Esophagus squamous epithelium (tissue), 5 donors: ENCODE measurements at places on chromosomes 12 and 14. TPM values are rescaled to one million over a fixed set of nuclear protein-coding genes. Genes with fewer than 3 reads are reported as not detected.

DNA sequence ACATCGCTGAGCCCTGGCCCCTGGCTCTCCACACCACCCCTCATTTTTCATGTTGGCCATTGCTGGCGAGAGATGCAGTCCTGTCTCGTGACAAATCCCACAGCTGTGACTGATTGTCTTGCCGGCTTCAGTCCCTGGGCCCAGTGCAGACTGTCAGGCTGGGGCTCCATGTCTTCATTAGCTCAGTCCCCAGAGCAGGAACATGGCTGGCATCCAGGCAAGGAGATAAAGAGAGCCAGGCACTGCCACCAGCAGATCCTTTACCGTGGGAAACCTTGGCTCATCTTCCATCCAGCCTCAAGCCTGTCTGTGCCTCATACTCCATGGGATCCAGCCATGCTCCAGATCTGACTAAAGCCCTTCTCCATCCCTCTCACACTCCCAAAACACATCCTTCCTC lies 284.7 kb upstream of the FKBP4 start:
- H3K36me3 ChIP-seq: no peaks in the 10 kb centered on the region
- no peaks in the 10 kb centered on the region for H3K27me3 ChIP-seq
- H3K4me1 ChIP-seq: no peaks in the 10 kb centered on the region
- H3K27ac ChIP-seq: no peak overlapping the region
- DNase-seq: no peak
- no peak overlapping the region for H3K4me3 ChIP-seq

DNA sequence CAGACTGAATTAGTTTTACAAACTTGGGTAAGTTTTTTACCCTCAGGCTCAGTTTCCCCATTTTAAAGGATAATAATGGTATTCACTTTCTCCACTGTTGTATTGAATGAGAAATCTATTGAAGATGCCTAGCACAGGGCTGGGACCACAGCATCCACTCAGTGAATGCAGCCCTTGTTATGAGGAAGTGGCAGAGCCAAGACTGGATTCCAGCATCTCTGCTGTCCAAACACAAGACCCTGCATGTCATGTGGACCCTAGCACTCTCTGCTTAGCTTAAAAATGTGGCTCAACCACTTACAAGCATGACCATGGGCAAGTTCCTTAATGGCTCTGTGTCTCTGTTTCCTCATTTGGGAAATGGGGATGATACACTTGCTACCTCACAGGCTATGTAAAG lies 24.1 kb upstream of the TRIM9 start:
- H3K36me3 ChIP-seq: no peaks in the 10 kb centered on the region
- no peaks in the 10 kb centered on the region for H3K4me1 ChIP-seq
- H3K4me3 ChIP-seq: no peak overlapping the region
- no peaks in the 10 kb centered on the region for H3K27me3 ChIP-seq

GRCh38 chr12:120767071-120768024 lies 41.7 kb downstream of the ACADS start:
- no peak for DNase-seq
- no peak overlapping the region for H3K27ac ChIP-seq
- peaks cover 29% of the 10 kb centered on the region for H3K36me3 ChIP-seq
- peaks cover 12% of the 10 kb centered on the region for H3K4me1 ChIP-seq
- no peak overlapping the region for H3K4me3 ChIP-seq

DNA sequence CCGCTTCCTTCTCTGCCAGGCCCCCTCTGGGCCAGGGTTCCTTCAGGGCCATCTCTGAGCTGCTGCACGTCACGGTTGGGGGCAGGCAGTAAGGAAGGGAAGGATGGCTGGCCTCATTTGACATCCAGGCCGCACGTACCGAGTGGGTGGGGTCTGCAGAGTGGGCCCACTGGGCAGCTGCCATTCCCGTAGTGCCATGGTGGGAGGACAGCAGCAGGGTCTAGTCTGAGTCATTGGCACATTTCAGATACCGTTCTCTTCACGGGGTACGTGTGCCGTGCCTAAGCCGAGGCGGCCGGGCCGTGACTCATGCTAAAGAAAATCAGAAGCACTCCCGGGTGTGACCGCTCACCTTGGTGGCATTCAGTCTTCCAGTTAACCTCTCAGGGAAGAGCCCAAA lies 43.9 kb downstream of the IL31 start:
- H3K4me3 ChIP-seq: no peak overlapping the region
- H3K27me3 ChIP-seq: no peaks in the 10 kb centered on the region
- H3K36me3 ChIP-seq: peaks cover 52% of the 10 kb centered on the region

DNA sequence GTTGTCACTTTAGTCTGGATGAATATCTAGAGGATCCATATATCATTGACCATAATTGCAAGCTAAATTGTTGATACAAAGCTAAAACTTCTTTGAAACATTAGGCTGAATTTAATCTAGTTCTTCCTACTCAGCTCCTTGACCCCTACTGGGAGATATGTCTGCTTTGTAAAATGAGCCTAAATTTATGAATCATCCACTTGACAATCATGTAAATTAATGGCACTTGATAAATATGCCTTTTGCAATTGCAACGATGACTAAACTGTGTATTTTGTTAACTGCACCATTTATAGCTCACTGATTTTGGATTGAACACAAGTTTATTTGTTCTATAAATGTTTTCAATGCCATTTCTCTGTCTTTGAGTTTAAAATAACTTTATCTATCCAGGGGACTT lies 1616.5 kb upstream of the FLRT2 start:
- H3K36me3 ChIP-seq: no peaks in the 10 kb centered on the region
- no peak for DNase-seq
- no peaks in the 10 kb centered on the region for H3K4me1 ChIP-seq
- no peak overlapping the region for H3K27ac ChIP-seq

DNA sequence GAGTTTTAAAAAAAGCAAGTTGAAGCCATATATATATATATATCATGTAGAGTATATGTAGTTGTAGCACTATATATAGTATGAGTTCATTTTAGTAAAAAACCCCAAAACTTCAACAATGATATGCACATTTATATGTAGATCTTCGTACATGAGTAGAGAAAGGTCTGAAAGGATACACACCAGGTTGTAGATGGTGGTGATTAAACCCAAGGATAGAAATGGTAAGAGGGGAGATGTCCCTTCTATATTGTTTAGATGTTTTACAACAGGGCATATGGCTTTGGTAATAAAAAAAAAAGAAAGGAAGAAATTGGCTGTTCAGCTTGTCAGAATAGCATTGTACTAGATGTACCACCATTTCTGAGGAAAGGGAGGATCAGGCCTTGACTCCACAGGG lies 31.9 kb upstream of the MED13L start:
- no peak overlapping the region for H3K4me3 ChIP-seq
- DNase-seq: no peak
- no peak overlapping the region for H3K27ac ChIP-seq
- H3K4me1 ChIP-seq: no peaks in the 10 kb centered on the region
- no peaks in the 10 kb centered on the region for H3K27me3 ChIP-seq
- H3K36me3 ChIP-seq: no peaks in the 10 kb centered on the region

DNA sequence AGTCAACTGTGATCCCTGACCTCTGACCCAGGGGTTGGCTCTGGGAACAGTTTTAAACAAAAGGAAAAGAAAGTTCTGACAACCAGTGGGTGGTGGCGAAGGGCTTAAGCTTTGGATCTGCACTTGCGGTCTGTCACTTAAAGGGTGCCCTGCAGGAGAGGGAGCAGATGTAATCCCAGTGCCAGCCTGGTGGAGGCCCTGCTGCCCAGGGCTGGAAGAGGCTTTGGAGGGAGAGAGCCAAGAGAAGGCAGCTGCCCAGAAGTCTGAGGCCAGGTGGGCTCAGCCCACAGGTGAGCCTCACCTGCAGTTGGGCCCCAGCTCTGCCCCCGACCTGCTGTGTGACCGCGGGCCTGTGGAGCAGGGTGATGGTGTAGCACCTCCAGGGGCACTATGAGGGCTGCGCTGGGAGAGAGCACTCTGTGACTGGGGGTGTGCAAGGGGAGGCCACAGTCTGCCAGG lies 19.1 kb downstream of the SH2B3 start:
- no peak for DNase-seq
- peaks cover 7% of the 10 kb centered on the region for H3K4me1 ChIP-seq
- no peak overlapping the region for H3K4me3 ChIP-seq
- H3K27me3 ChIP-seq: peaks cover 3% of the 10 kb centered on the region
- peaks cover 11% of the 10 kb centered on the region for H3K36me3 ChIP-seq

- DNase-seq: no peak
- H3K36me3 ChIP-seq: peaks cover 83% of the 10 kb centered on the region
- H3K4me3 ChIP-seq: no peak overlapping the region
- H3K27ac ChIP-seq: no peak overlapping the region
- H3K4me1 ChIP-seq: no peaks in the 10 kb centered on the region
- no peaks in the 10 kb centered on the region for H3K27me3 ChIP-seq
Observed at GRCh38 chr12:50453872-50454271, 50.9 kb upstream of the DIP2B start.

GRCh38 chr12:105721051-105721825 lies 390.7 kb downstream of the C12orf75 start:
- no peaks in the 10 kb centered on the region for H3K27me3 ChIP-seq
- H3K27ac ChIP-seq: no peak overlapping the region
- H3K4me1 ChIP-seq: no peaks in the 10 kb centered on the region
- no peak overlapping the region for H3K4me3 ChIP-seq
- H3K36me3 ChIP-seq: no peaks in the 10 kb centered on the region

GRCh38 chr14:64501411-64502171 lies 2.0 kb downstream of the ZBTB25 start:
- no peaks in the 10 kb centered on the region for H3K36me3 ChIP-seq
- H3K27ac ChIP-seq: peak overlapping the region; percentile 100
- no peak for DNase-seq
- peak overlapping the region; percentile 96 for H3K4me3 ChIP-seq
- H3K4me1 ChIP-seq: peaks cover 50% of the 10 kb centered on the region

DNA sequence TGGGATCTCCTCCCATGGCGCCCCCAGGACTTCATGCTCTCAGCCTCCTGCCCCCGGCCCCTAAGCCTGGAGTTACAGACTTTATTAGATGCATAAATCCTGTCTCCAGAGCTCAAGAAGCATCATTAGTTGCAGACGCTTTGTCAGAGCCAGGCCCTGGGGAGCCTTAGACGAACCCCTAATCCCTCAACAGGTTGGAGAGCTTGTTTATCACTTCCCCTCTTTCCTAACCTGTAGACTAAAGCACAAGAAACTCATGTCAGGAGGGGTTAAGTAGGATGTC lies 260 bp upstream of the NPFF start:
- no peak overlapping the region for H3K27ac ChIP-seq
- H3K4me1 ChIP-seq: peaks cover 5% of the 10 kb centered on the region
- H3K36me3 ChIP-seq: peaks cover 27% of the 10 kb centered on the region
- H3K27me3 ChIP-seq: no peaks in the 10 kb centered on the region
- H3K4me3 ChIP-seq: no peak overlapping the region
- no peak for DNase-seq

DNA sequence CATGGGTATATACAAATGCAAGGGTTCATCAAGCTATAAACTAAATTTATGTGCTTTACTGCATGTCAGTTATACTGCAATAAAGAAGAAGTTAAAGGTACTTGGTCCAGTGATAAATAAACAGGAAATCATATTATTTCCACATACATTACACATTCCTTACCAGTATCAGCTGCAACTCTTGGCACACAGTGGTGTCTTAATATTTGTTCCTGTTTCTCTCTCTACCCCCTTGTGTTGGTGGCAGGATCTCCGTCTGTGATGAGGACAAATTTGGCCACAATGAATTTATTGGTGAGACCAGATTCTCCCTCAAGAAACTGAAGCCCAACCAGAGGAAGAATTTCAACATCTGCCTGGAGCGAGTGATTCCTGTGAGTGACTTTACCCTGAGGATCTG lies 19.2 kb upstream of the OAS1 start:
- no peak overlapping the region for H3K27ac ChIP-seq
- H3K36me3 ChIP-seq: no peaks in the 10 kb centered on the region
- no peak for DNase-seq
- H3K4me3 ChIP-seq: no peak overlapping the region
- H3K27me3 ChIP-seq: no peaks in the 10 kb centered on the region

GRCh38 chr12:108103517-108103916 lies 25.6 kb upstream of the WSCD2 start:
- H3K4me1 ChIP-seq: no peaks in the 10 kb centered on the region
- DNase-seq: no peak
- no peaks in the 10 kb centered on the region for H3K36me3 ChIP-seq
- no peak overlapping the region for H3K27ac ChIP-seq
- H3K4me3 ChIP-seq: no peak overlapping the region

DNA sequence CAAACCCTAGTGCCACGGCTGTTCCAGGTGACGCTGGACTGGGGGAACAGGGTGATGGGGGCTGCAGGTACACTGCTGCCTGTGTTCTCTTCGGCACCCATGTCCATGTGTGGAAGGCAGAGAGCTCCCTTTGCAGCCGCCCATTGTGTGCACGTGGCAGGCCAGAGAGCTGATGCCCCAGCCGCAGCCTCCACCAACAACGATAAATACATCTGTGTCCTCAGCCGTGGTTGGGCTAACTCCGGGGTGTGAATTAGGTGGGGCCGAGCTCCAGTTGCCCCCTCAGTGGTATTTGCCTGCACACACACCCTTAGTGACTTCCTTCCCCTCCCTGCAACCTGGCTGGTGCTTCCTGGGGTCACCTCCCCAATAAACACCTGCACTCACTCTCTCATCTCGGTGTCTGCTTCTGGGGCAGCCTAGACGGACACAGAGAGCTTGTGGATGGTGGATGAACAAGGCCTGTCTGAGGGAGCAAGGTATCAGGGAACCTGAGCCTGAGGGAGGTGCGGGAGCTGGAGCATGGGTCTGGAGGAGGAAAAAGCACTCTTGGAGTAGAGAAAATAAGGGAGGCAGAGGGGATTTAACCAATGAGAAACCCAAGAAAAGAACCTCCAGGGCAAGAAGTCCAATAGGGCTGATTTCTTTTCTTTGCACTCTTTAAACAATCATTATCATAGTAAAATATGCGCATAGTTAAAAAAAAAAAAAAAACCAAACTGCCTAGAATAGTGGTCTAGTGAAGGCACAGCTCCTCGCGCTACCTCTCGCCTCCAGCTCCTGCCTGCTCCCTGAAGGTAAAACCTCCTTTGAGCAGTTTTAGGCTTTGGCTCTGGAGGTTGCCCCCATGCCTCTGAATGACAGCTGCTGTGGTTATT lies 112.6 kb downstream of the ZNF664 start:
- no peak for DNase-seq
- H3K4me1 ChIP-seq: no peaks in the 10 kb centered on the region
- H3K27me3 ChIP-seq: no peaks in the 10 kb centered on the region
- no peaks in the 10 kb centered on the region for H3K36me3 ChIP-seq
- no peak overlapping the region for H3K27ac ChIP-seq

GRCh38 chr14:70884595-70885342 lies 22.5 kb upstream of the PCNX1 start:
- no peak overlapping the region for H3K27ac ChIP-seq
- H3K4me3 ChIP-seq: no peak overlapping the region
- no peak for DNase-seq

ATP5F1B gene
- total RNA-seq: 337 TPM

CLEC4C gene
- not detected for total RNA-seq

CHFR gene
- total RNA-seq: 37.2 TPM

MAP1LC3B2 gene
- not detected for total RNA-seq
